Esophagus muscularis mucosa (tissue), 4 donors: ENCODE measurements at places on chromosomes 2 and 18. TPM values are rescaled to one million over a fixed set of nuclear protein-coding genes. Genes with fewer than 3 reads are reported as not detected.

KYNU gene
- 4.5 TPM for total RNA-seq

VAMP8 gene
- total RNA-seq, result 10.4 TPM

IER3IP1 gene
- total RNA-seq, result 9.1 TPM

- no peak for DNase-seq
These were observed 500.1 kb downstream of the ARHGAP15 start for GRCh38 chr2:143629340-143629739.

DNA sequence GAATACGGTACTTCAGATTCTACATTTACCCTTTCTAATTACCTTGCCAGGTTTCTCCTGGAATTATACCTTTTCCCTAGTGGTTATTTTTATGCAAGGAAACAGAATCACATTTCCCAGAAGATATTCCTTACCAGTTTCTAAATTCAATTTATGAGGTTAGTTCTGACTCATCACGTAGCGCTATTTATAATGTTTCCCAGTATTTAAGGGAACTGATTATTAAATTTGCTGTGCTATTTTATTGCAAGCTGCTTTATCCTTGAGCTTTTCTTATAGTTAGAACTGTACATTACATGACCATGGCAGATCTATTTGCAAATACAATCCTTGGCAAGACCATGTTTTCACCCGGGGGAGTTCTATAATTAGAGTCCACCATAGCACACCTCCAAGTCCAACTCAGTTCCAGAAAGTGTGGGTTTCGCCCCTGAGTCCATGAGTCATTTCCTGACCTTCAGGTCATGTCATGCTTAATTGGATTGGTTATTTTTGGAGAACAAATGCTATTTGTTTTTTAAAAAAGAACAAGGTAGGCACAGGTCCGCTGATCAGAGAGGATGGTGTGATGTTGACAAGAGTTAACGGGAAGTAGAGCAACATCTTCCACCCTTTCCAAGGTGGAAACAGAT is 126.6 kb downstream of the ZNF532 start:
- DNase-seq, result no peak
